ENCODE measurements at places on chromosomes 7 and 10.

- no peak for DNase-seq
These were observed 40.1 kb downstream of the IQUB start for GRCh38 chr7:123494193-123494796.

DNA sequence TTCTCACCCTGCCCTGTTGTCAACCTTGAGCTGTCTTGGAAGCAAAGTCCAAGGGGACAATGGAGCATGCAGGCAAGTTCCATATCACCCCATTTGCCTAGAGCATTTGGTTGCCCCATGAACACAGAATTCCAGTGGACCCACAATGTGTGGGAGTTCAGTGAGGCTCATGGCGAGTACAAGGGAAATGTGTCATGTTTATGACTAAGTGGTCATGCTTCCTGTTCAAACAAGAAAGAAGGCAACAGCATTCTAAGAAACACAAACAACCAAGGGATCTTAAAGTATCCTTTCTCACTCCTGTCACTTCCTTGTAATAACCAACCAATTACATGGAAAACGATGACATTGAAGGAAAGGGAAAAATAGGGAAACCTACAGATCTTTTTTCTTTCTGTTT is 513.0 kb downstream of the INHBA start:
- DNase-seq, result no peak

DNA sequence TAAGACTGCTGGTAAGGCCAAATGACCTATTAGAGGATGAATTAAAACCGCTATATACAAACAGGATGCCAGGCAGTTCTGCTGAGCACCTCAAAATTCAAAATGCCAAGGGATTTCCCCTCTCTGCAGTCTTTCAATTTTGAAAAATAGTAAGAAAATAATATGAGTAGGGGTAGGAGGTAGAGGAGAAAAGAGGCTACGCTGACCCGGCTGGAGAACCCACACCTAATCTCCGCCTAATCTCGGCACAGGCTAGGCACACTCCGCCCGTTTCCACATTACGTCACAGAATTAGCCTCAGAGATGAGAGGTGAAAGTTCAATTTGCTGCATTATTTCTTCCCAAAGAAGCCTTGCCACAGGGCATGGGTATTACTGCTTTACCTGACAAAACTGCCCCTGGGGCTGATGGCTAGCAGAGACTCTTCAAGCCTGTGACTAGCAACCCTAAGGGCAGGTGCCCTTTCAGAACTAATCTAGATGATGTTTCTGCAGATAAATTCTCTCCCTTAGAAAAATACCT is 21.3 kb upstream of the SPOCK2 start:
- DNase-seq, result no peak

GRCh38 chr7:106367018-106367420 is 82.2 kb upstream of the NAMPT start:
- DNase-seq, result no peak

DNA sequence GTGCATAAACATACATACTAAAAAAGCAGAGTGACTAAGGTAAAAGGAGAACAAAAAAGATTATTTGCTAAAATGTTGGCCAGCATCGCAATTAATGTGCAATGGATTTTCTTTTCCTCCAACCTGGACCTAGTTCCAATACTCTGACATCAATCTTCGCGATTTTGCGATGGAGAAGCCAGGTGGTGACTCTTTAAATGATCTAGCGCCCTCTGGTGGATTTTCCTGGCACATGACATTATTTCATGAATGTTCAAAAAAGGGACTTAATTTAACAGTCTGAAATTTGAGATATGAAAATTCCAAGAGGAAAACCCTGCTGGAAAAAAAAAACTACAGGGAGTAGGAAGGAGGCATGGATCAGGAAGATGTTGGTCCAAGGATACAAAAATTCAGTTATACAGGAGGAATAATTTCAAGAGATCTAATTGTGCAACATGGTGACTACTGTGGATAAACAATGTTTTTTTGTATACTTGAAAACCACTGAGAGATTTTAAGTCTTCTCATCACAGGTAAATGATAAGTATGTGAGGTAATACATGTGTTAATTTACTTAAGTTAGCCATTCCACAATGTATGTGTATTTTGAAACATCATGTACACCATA is 4.3 kb upstream of the KCNMA1 start:
- peak; percentile 40 for DNase-seq

DNA sequence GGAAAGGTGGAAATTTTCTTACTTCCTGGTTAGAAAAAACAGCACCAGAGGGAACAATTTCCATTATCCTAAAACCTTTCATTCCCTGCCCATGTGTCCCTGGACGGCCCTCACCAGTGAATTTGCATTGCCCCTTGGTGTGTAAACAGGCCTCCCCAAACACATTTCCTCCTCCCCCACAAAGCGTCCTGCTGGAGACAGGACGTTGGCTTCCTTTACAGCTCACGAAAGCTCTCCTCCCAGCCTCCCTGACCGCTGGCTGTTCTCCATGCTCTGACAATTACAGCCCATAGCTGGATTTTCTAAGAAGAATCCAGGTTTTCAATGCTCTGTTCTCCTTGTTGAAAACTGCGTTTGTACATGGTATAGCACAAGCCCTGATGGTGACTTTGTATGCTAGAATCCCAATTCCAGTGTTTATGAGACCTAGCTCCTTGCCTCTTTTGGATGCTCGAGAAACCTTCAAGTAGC is 724.2 kb upstream of the CELF2 start:
- DNase-seq, result no peak

- DNase-seq, result no peak
These were observed 219.6 kb downstream of the PHF14 start for GRCh38 chr7:11193131-11193867.

DNA sequence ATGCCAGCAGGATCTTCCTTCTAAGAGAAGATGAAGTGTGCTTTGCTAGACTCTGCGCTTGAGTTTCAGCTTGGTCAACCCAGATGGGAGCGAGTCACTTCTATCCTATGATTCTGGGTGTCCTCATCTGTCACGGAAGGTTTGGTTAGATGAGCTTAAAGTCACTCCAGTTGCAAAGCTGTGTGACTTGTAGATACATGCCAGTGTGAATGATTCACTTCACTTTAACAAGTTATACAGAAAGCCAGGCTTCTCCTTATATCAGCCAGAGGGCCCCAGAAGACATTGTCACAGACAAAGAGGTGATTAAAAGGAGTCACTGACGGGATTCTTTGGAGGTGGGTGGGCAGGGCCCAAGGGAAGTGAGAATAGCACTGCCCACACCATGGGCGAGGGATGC is 122.6 kb upstream of the PFKP start:
- DNase-seq, result no peak

DNA sequence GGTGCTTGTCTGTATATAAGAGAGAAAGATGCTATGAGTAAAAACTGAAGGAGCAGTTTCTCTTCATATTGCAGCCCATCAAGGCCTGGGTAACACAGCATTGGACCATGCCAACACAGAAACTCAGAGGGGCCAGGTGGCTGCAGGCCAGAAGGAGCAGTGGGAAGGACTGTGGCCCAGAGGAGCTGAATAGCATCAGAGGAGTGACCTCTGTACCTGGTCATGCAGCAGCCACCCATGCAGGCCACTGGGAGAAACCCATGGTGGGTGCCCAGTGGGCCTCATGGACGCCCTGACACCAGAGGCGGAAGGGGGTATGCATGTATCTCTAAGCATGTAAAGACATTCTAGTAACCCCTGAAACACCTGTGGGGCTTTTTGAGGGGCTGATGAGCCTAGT is 75.9 kb upstream of the YAE1 start:
- DNase-seq, result no peak

- DNase-seq, result no peak
These were observed 520.4 kb downstream of the SDK1 start for GRCh38 chr7:3821488-3821887.

GRCh38 chr7:151676759-151677158 is 157.1 kb upstream of the RHEB start:
- DNase-seq, result no peak

DNA sequence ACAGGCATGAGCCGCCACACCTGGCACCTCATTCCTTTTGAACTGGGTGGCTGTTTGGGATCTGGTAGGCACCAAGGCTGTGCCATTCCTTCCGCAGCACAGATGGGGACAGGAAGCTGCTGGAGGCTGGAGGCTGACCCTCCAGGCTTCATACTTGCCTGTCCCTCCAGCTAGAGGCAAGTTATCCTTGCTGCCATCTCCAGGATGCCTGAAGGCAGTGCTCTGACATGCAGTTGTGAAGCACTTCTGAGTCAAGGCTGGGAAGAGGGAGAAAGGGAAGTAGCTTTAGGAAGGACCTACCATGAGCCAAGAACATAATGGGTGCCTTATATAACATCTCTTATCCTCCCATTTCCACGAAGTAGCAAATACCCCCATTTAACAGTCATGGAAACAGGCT is 9.5 kb downstream of the MARVELD1 start:
- DNase-seq, result no peak

- no peak for DNase-seq
These were observed 287.8 kb upstream of the MKLN1 start for GRCh38 chr7:131039836-131040235.

DNA sequence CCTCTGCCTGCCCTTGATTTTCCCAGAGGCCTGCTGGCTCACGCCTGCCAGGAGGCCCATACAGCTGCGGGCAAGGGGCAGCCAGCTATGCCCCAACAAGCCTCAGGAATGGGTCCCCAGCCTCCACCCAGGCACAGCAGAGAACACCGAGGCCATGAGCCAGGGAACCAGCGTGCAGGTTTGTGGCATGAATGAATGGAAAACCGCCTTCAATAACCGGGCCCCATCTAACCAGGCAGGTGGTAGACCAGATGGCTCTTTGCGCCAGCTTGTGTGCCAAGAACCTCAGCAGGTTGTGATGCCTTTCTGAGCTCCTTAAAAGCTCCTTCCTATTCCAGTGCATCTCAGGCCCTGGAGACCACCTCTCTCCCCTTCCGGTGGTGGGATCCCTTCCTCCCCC is 50.2 kb downstream of the ELFN1 start:
- DNase-seq, result no peak

DNA sequence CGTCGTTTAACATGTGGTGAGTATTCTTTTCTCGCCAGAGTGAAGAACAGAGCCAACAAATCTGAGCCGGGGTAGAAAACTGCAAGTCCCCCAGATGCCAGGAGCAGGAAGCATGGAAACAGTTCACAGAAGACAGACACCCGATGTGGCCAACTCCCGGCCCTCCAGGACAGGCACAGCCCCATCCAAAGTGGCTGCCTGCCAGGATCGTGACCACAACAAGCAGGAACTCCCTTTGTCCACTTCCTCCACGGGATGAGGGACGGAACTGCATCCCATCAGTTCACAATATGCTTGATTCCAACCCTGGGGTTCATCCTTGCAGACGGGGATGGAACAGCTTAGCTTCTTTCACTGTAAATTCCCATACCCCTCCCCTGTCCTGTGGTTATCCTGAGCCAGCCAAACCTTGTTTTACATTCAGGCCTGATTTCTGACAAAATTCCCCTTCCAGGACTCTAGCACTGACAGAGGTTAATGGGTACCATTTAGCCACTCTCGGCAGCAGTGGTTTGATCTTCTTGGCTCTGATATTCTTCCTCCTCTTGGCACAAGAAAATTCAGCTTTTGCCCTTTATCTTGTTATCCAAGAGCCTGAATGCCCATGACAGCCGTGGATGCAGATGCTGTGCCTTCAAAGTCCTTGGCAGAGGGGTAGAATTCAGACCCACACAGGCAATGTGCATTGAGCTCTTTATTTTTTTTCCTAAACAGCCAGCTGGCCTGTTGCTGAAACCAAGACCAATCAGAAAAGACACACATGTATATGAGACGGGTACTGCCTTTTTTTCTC is 105.5 kb upstream of the FAM204A start:
- no peak for DNase-seq

- no peak for DNase-seq
These were observed 299.6 kb upstream of the NFE2L3 start for GRCh38 chr7:25852211-25852938.

GRCh38 chr10:124606822-124607221 is 137.4 kb downstream of the FAM53B start:
- no peak for DNase-seq

GRCh38 chr7:77631820-77632219 is 64.4 kb upstream of the RSBN1L start:
- DNase-seq, result no peak

Measured in KG1 (cell line).